ENCODE measurements at places on chromosomes 13 and 19. TPM values are rescaled to one million over a fixed set of nuclear protein-coding genes. Genes with fewer than 3 reads are reported as not detected.

DNA sequence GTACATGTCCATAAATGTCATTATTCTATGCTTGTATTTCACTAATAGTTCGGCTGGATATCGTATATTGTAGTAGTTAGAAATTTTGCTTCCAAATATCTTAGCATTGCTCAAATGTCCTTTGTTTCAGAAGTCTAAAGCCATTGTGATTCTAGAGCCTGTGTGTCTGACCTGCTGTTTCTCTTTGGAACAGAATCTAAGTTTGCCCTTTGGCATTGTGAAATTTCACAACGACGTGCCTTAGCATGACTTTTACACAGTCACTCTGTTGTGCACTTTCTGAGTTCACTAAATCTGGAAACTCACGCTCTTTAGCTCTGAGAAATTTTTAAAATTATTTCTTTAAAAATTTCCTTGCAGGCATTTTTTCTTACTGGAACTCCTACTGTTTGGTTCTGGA, 152.2 kb downstream of the TBC1D4 start:
- DNase-seq = no peak

Gene KIR2DL1
- total RNA-seq = not detected

- DNase-seq = no peak
Observed at GRCh38 chr19:29798774-29799497, 12.9 kb upstream of the CCNE1 start.

DNA sequence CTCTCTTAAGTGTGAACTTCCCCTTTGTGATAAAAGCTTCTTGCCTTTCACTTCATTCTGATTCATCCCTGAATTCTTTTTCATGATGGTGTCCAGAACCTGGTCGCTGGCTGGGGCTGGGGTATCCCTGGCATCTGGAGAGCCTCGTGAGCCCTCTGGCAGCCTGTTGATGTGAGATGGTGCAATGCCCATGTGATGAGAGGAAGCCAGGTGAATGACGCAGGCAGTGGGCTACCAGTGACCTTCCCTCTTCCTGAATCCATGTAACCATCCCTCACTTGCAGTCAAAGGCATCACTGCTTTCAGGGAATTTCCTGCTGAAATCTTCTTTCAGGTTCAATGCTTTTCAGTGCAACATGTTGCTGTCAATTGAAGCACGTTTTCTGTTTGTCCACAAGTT, 158.6 kb upstream of the SLC10A2 start:
- no peak for DNase-seq

GRCh38 chr13:112963641-112964040, 5.4 kb upstream of the MCF2L start:
- DNase-seq = no peak

GRCh38 chr19:28330831-28331230, 882.1 kb downstream of the UQCRFS1 start:
- DNase-seq = peak; percentile 8

- DNase-seq = no peak
Observed at GRCh38 chr13:106349080-106349931, 186.2 kb downstream of the EFNB2 start.

Gene KLK14
- total RNA-seq = not detected

Gene EMP3
- 258 TPM for total RNA-seq

DNA sequence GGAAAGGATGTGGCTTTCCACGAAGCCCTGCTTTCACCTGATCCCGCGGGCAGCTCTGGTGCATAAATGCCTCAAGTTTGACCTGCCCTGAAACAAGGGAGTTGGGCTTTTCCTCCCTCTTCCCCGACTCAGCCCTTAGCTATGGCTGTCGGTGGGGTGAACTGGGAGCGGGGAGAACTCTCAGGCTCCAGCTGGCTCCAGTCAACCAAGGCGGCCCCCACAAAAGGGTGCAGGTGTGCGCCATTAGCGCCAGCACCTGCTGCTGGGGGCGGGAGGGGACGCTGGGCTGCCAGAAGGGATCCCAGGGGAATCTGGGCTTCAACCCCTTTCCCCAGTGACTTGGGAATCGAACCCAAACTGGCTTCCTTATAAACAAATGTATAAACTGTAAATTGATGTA, 7.1 kb upstream of the DHRS12 start:
- DNase-seq = no peak

Measured in LHCN-M2 (cell line).